ENCODE measurements at places on chromosomes 7 and 10.

- no peak for DNase-seq
Measured at GRCh38 chr10:25280573-25280972, 105.8 kb downstream of the GPR158 start.

DNA sequence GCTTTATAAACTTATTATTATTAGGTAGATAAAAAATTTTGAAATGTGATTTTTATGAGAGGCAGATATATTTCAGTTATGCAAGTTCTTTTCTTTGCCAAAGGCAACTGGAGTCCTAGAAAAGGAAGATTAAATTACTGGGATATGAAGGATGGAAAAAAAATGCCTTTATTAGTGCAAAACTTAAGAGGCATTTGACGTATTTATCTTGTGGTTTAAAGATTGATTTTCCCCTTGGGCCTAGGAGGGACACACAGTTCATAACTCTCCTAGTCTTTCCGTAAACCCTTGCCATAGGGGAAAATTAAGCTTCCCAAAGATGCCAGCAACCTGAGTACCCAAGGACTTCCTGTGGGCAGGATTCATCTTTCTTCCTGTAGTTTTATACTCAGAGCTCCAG, 3.1 kb upstream of the STEAP4 start:
- DNase-seq = no peak

DNA sequence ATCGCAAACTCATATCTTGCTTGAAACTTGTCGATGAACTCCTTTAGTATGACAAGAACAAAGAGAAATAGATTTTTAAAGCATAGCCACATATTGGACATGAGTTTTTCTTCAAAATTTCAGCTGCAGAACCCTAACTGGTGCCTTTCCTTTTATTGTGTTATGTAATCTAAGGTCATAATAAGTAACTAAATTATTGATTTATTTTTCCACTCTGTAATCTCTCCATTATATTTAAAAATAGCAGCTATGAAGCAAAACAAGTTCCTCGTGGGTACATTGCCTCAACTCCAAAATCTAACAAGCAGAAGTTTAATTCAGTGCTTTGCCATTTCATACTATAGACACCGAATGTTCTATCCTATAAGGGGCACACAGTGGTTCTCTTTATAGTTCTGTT, 159.2 kb upstream of the PRSS1 start:
- no peak for DNase-seq

DNA sequence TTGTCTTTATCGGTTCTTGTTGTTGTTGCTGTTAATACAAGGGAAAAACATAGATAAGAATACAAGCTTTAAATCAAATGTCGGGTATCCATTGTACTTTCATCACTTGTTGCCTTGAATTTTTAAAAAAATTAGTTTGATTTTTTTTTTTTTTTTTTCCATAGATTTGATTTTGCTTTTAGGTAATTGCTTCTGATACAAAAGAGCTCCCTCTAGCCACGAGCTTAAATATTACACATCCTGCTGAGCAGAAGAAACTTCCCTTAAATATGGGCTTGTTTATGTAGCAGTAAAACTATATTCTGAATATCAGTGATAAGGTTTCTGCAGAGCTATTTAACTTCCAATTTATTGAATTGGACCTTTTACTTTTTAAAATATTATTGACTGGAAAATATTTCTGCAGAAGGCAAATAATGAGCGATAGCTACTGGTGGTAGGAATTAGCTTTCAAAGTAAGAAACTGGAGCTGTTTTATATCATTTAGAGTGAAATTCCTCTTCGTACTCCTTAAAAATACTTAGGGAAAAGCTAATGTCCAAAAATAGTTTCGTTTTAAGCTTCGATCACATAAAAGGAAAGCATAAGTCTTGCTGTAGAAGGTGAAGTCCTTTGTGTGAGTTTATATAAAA, 216.9 kb downstream of the POLR1F start:
- peak; percentile 39 for DNase-seq

DNA sequence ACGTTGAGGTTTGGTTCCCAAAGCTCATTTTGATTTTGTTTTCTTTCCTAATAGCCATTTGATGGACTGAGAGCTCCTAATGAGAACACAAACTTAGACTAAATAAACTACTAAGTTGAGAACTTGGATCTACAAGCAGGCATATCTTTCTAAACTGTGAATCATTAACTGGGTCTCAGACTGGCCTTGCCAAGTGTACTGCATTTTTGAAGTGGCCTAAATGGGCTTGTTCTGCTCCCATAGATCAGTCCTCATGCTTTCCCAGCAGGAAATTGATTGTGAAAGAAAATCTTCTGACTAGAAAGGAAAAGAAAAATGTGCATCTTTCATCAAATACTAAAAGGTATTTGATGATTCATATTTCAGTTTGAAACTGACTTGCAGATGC, 46.7 kb upstream of the RBM33 start:
- no peak for DNase-seq

DNA sequence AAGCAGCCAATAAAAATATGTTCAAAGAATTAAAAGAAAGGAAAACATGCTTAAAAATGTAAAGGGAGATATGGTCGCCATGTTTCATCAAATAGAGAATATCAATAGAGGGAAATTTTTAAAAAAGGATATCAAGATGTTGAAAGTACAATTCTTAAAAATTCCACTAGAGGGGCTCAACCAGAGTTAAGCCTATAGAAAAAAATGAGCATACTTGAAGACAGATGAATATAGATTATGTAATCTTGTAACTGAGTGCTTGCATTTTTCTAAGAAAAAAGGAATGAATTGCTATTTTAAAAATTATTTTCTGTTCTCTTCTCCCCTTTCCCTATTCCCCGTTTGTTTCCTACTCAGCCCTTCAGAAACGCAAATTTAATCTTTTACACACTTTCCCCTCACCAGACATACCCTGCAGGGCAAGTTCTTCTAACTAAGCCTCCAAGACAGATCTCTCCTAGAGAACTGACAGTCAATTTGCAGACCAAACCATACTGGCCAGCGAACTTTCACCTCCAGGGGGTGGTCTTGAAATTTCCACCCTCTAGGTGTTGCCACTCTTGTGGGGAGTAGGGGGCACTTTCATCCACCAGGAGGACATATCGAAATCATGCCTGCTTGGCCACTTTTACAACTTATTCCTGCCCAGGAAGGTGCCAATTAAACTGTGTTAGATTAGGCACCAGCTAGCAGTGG, 67.7 kb downstream of the NSUN6 start:
- no peak for DNase-seq

- no peak for DNase-seq
Measured at GRCh38 chr7:10588084-10588483, 385.6 kb upstream of the PHF14 start.

DNA sequence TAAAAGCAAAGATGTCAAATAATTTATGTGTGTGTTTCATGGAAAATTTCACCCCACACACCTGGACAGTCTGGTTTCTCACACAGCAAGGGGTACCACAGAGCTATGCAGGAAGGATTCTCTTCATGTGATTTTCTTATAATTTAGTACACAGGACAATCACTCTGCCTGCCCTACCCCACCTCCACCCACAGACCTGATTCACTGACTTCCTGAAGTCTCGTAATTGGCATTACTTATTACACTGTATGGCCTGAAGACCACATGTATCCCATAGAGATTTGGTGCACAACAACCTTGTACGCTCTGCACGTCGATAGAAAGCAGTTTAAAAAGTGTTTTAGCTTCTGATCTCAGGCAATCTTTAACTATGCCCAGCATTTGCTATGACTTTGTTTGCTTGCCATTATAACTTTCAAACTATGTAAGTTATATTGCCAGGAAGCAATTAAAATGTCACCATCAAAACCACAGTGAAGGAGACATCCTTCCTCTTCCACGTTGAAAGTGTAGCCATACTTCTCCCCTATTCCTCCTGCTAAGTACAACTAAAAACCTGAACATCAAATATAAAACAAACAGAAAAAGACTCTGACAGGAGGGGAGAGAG, 279.4 kb upstream of the IMMP2L start:
- DNase-seq = no peak

- no peak for DNase-seq
Measured at GRCh38 chr10:103124420-103125096, 68.5 kb downstream of the NT5C2 start.

- no peak for DNase-seq
Measured at GRCh38 chr7:149720372-149721083, 52.9 kb downstream of the ZNF467 start.

- peak; percentile 3 for DNase-seq
Measured at GRCh38 chr10:51389415-51390321, 309.7 kb downstream of the CSTF2T start.
